WERI-Rb-1 (cell line): ENCODE measurements at places on chromosomes 3 and 15.
A peak's percentile ranks its signal among the peaks of the same experiment; 100 is the strongest.

GRCh38 chr15:54576298-54576935, 598.2 kb downstream of the UNC13C start:
- DNase-seq: no peak

DNA sequence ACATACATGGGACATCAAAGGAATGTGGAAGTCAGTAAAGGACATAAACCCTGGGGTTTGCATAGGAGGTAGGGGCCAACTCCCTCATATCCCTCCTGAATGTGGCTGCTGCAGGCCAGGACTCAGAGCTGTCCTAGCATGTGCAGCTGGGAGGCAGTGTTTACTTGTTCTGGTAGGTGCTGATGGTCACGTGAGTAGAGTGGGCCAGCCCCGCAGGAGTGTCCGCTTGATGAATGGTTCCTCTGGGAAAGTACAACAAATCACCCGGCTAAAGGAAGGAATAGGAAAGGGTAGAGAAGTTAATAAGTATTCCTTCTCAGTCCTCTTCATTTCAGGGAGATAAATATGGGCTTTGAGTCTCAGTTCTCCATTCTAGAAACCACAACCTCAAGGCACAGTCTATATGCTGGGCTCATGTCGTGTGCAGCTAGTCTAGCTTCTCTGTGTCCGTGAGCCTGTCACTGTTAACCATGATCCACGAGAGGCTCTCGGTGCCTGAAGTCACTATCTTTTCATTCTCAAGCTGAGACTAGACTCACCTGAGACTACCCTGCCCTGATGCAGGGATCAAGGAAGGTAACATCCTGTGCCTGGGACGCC, 17.9 kb downstream of the RIOX2 start:
- DNase-seq: no peak

- DNase-seq: no peak
These were observed 477.4 kb upstream of the RASGRP1 start for GRCh38 chr15:39041979-39042495.

DNA sequence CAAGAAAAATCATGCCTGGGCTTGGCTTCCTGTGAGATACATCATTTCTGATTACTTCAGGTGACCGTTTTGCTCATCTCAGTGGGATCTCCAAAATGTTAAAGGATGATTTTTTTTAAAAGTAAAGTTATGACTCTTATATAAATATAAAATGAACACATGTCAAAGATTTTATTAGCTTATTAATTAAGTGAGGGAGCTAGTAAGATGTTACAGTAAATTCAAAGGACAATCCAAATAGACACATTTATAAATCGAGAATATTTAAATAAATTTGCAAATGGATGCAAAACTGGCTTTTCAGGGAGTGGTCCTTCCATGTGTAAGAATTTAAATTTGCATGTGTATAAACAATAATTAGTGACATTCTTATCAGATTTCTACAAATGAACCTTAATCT, 87.0 kb downstream of the IQCH start:
- no peak for DNase-seq

GRCh38 chr15:68411343-68411675, 20.7 kb downstream of the ITGA11 start:
- DNase-seq: peak; percentile 61

- DNase-seq: no peak
These were observed 42.9 kb downstream of the PLCH1 start for GRCh38 chr3:155701882-155702465.

- DNase-seq: no peak
These were observed 122.1 kb upstream of the IQSEC1 start for GRCh38 chr3:13195374-13195773.

DNA sequence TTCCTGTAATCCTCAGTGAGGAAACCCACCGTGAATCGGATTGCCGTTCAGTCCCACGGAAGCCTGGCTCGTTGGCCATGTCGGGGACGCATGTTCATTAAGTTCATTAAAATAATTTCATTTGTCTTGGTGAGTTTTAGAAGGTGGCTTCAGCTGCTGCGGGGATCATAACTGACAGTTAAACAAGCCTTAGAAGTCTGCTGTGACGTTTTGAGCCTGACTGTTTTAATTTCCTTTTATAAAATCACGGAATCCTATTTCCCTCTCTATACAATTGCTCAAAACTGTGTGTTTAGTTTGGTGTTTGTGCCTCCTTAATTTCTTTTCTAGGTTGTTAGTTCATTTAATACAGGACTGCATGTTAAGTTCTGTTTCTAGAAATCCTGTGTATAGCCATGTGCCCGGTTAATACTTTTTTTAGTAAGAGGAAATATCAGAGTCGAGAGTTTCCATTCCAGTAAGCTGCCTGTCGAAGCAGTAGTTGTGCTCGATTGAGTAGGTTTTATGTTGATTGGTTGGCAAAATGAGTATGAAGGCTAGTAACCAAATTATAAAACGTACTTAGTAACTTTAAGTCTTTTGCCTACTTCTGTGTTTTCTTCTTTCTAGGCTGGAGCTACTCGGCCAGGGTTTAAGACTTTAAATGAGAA, 705 bp downstream of the NIPA2 start:
- no peak for DNase-seq

DNA sequence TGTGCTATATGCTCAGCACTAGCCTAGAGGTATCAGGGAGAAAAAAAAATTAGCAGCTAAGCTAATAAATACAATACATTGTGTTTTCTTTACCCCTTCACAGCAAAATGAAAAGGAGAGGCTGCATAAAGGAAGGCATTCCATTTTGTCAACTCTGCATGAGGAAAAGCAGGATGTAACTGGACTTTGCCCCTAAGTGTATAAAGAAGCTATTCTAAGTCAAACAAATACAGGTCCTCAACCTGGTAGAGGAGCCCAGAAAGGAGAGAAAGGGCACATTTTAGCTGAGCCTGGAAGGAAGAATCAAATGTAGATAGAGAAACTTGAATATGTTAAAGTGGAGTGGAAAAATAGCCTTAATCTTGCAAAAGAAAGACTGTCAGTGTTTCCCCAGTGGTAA, 89.0 kb upstream of the SPRED1 start:
- no peak for DNase-seq

DNA sequence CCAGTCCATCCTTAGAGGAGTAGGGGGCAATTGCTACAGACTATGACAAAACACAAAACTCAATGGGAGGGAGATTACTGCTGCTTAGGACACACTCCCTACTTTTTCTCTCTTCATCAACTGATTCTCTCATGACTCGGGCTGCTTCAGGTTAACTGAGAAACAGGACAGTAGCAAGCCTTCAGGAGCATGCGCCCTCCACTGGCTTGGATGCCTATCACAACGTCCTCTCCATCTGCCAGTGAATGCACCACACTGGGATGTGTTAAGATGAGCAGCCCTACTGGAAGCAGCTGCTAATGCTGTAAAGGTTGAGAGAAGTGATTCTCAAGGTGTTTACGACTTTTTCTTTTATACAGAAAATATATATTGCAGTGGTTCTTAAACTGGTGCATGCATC, 542.3 kb downstream of the EDEM1 start:
- DNase-seq: peak; percentile 8

DNA sequence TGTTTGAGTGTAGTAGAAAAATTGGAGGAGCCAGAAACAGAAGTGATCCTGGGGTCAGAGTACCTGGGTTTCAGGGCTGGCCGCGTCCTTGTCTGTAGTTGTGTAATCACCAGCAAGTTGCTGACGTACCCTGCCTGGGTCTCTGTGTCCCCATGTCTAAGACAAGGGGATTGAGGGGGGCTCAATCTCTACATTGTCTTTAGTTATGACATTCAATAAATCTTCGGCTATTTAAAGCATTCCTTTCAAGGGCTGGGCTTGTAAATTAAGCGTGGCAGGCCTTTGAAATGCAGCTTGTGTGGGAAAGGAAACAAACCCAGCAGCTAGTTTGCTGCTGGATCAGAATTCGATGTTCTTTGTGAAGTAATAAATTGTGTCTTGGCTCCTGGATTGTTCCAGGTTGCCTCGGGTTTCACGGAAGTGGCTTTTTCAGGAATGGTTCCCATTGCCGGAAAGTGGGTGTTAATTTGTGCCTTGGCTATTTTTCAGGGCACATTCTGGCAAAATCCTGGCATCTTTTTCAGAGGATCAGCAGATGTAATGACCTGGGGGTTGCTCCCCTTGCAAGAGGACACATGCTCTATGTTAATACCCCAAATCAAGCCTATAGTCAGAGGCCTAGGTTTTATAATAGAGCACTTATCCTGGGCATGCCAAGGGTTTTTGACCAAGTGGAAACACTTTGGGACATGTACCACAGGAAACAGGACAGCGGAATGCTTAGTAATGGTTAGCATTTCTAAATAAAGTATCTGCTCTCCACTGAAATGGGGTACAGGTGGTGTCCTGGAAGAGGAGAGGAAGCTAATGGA, 294.8 kb upstream of the NR2E3 start:
- DNase-seq: no peak

GRCh38 chr15:95449230-95449628, 881.3 kb upstream of the NR2F2 start:
- DNase-seq: no peak

DNA sequence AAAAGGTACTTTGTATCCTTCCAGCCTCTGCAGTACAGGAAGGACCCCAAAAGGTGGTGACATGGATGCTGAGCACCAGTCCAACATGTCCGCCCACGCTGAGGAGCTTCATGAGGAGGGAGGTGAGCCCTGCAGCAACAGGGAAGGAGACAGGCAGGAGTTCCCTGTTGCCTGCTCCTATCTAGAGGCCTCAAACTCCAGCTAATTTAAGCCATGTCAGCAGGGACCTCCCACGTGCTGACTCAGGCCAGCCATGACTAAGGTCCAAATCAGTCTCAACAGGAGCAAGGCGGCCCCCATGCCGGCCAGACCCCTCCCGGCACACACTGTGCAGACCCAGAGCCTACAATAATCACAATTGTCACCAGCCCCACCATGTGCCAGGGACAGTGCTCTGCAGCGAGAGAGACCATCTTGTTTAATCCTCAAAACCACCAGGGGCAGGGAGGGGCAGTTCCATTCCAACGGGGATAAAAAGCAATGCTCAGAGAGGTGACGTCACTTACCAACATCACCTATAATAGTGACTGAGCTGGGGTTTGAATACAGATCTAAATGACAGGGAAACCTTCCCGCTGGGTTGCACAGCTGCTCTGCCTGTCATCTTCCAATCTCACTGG, 54.5 kb upstream of the GATA2 start:
- no peak for DNase-seq

DNA sequence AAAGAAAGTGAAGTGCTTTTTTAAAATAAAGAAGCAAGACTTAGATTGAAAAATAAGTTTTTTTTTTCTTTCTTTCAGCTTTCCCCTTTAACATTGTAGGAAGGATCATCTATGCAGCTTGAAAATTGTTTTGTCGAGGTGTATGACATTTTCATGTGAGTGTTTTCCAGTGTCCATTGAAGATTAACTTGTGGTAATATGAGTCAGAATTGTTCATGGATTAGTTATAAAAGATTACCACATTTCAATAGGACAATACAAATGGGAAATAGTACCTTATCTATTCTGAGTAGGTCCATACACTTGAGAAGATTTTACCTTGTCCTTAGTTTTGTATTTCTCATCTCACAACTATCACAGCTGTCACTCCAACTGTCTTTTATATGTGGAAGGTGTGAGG, 1234.7 kb downstream of the NSUN3 start:
- DNase-seq: no peak

DNA sequence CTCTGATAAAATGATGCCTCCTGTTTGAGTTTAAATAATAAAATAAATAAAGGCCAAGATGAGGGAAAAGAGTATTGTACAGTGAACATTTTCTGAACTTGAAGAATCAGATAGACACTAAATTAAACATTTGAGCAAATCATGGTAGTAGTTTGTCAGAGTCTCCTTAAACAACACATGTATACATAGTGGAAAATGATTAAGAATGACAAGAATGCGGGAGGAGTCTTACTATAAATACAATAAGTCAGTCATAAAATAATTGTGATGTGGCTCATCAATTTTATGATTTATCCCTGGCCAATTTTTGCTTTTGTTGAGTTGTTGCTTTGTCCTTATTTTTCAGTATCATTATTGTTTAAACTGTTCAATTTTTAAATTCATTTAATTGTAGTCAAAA, 158.0 kb upstream of the TMC3 start:
- no peak for DNase-seq

DNA sequence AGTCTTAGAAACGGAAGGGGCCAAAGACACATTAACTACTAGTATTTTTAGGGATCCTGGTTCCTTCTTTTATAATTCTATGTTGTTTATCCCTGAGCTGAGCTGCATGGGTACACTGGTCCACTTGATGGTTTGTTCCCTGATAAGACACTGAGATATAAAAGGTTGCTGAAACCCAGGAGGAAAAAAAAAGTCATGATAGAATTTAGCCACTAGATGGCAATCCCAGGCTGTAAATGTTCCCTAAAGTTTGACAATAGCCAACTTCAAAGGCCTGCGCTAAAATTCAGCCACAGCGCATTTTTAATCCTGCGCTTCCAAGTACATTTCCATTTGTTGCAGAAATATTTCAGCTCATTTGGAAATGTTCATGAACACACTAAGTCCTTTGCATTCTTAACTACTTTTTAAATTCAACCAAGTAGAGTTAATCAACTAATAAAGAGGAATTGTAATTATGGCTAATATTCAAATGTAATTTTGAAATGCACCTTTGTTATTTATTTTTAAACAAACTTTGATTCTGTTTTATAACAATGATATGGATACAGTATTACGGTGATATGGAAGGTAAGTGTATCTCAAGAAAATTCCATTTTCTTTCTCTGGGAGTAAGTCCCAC, 249.3 kb upstream of the FEZF2 start:
- peak; percentile 8 for DNase-seq

DNA sequence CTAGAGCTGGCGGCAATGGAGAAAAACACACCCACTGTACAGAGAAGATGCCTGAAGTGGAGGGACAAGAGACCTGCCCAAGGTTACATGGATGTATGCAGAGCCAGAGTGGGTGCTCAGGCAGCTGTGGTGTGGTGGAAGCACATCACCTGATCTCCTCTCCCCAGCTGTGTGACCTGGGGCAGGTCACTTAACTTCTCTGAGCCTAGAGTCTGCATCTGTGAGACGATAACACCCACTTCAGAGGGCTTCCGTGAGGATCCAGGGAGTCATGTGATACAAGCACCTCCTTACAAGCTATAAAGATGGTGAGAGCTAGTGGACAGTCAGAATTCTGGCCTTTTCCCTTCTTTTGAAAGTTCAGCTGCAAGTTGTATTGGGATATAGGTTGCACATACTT, 55.1 kb upstream of the HERC1 start:
- no peak for DNase-seq

DNA sequence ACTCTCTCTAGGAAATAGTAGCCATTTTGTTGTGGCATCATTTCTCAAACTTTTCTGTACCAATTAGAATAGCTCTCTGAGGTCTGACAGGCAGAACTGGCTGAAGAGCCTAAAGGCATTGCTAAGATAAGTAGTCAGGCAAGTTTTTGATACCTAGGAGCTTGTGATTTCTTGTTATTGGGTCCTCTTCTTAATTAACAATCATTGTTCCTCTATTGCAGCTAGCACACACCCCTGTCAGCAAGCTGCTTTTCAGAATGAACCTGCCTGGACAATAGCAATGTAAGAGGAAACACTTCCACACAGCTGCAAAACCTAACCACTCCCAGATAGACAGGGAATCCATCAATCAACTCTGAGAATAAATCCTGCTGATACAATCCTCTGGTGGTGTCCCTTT, 403.9 kb upstream of the TBL1XR1 start:
- no peak for DNase-seq
